ENCODE measurements at places on chromosomes 16 and 17.

- no peak overlapping the region for H3K27ac ChIP-seq
- no peak for DNase-seq
- no peak overlapping the region for H3K4me3 ChIP-seq
These were observed 29.6 kb downstream of the MRM1 start for GRCh38 chr17:36631022-36631421.

GRCh38 chr17:42312285-42313130, 24.2 kb downstream of the STAT5A start:
- peak; percentile 78 for DNase-seq
- no peaks in the 10 kb centered on the region for H3K27me3 ChIP-seq
- H3K4me3 ChIP-seq = peak overlapping the region; percentile 68
- peaks cover 50% of the 10 kb centered on the region for H3K36me3 ChIP-seq
- H3K4me1 ChIP-seq = peaks cover 83% of the 10 kb centered on the region

- H3K27ac ChIP-seq = peak overlapping the region; percentile 65
- H3K4me3 ChIP-seq = no peak overlapping the region
- H3K36me3 ChIP-seq = peaks cover 45% of the 10 kb centered on the region
- no peaks in the 10 kb centered on the region for H3K27me3 ChIP-seq
- no peak for DNase-seq
- peaks cover 22% of the 10 kb centered on the region for H3K4me1 ChIP-seq
These were observed 9.6 kb upstream of the P2RX1 start for GRCh38 chr17:3925684-3926485.

GRCh38 chr17:8479431-8479947, 43.8 kb downstream of the NDEL1 start:
- H3K36me3 ChIP-seq = peaks cover 81% of the 10 kb centered on the region
- H3K27ac ChIP-seq = no peak overlapping the region
- no peak for DNase-seq
- no peak overlapping the region for H3K4me3 ChIP-seq
- H3K4me1 ChIP-seq = no peaks in the 10 kb centered on the region

DNA sequence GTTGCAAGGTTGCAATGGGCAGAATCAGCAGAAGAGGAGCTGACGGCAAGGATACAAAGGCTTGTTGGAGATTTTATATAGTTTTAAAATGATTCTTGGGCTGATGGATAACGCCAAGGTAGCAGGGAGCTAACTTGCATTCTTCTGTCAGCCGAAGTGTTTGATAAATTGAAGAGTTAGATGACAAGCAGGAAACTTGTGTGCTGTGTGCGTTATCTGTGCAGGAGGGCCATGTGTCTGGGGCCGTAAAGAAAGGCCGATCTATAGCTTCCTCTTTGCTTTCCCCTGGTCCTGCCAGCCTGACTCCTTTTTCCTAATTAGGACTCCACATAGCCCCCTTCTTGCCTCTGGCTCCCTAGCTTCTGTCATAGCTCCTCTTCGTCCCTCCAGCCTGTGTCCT, 6.7 kb upstream of the WWOX start:
- no peak for DNase-seq
- H3K4me3 ChIP-seq = no peak overlapping the region
- H3K27ac ChIP-seq = no peak overlapping the region
- H3K4me1 ChIP-seq = no peaks in the 10 kb centered on the region
- peaks cover 18% of the 10 kb centered on the region for H3K27me3 ChIP-seq

DNA sequence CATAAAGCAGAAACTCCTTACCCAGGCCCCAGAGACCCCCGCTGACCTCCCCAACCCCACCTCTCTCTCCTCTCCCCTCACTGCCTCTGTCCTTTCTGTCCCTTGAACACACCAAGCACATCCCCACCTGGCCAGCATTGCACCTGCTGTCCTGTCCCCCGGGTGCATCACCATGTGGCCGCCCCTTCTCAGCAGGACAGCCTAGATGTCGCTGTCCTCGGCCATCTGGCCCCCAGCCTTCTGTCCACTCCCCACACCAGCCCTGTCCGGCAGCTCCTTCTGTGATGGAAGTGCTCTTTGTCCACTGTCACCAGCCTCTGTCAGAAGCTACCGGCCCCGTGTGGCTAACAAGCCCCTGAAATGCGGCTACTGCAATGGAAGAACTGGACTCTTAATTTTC, 12.3 kb upstream of the MPRIP start:
- no peak overlapping the region for H3K4me3 ChIP-seq
- peaks cover 23% of the 10 kb centered on the region for H3K4me1 ChIP-seq
- H3K27me3 ChIP-seq = no peaks in the 10 kb centered on the region
- no peak for DNase-seq
- H3K27ac ChIP-seq = peak overlapping the region; percentile 71

- H3K27me3 ChIP-seq = peaks cover 10% of the 10 kb centered on the region
- no peak overlapping the region for H3K27ac ChIP-seq
- no peak overlapping the region for H3K4me3 ChIP-seq
These were observed 31.3 kb upstream of the KRT17 start for GRCh38 chr17:41655611-41656111.

DNA sequence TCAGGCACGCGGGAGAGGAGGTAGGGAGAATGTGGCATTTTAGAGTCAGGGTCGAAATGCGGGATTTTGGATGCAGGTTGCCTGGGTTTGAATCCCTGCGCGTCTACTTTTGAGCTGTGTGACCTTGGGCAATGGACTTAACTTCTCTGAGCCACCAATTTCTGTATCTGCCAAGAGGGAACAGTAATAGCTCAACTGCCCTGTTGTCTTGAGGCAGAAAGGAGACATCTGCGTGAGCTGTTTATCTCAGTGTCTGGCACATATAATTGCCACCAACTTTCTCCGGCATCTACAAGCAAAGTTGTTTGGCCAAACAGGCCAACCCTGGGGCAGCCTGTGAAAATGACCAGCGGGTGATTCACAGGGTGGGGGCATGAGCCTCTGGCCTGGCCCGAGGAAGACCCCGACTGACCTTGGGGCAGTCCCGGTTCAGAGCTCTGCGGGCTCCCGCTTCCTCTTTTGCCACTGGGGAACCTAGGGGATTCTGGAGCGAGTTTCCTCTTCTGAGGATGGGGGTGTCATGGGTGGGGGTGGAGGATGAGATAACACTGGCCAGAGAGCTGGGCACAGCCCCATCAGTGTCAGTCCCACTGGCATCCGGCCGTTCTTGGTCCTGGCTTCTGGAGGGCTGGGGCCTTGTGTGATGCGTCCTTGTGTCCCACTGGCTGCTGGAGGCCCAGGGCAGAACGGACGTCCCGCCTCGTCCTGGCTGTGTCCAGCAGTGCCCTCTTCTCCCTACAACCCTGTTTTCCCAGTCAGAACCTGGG, 1.3 kb downstream of the SNN start:
- H3K27me3 ChIP-seq = no peaks in the 10 kb centered on the region
- peaks cover 64% of the 10 kb centered on the region for H3K4me1 ChIP-seq
- peak; percentile 75 for DNase-seq
- peaks cover 5% of the 10 kb centered on the region for H3K36me3 ChIP-seq
- H3K27ac ChIP-seq = peak overlapping the region; percentile 91

DNA sequence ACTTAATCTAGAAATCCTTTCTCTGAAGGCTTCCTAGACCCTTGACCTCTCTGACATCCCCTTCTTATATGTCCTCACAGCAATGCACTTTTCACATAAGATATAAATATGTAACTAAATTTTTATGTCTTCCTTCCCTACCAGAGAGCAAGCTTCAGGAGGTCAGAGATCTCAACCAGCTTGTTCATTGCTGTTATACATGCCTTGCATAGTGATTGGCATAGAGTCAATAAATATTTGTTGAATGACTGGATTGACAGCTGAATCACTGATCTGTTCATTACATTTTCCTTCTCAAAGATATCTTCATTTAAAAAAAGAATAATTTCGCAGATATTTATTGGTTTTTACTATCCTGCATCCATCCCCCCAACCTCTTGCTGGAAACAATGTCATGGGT, 29.5 kb downstream of the HYDIN start:
- H3K27me3 ChIP-seq = peaks cover 30% of the 10 kb centered on the region
- no peaks in the 10 kb centered on the region for H3K4me1 ChIP-seq
- no peaks in the 10 kb centered on the region for H3K36me3 ChIP-seq
- no peak overlapping the region for H3K27ac ChIP-seq
